ENCODE measurements at places on chromosomes 2 and 18. TPM values are rescaled to one million over a fixed set of nuclear protein-coding genes. Genes with fewer than 3 reads are reported as not detected.
A peak's percentile ranks its signal among the peaks of the same experiment; 100 is the strongest.

GRCh38 chr2:232689152-232689910 is 7.8 kb upstream of the GIGYF2 start:
- DNase-seq: no peak

The LRRTM1 gene
- total RNA-seq: 0.37 TPM

DNA sequence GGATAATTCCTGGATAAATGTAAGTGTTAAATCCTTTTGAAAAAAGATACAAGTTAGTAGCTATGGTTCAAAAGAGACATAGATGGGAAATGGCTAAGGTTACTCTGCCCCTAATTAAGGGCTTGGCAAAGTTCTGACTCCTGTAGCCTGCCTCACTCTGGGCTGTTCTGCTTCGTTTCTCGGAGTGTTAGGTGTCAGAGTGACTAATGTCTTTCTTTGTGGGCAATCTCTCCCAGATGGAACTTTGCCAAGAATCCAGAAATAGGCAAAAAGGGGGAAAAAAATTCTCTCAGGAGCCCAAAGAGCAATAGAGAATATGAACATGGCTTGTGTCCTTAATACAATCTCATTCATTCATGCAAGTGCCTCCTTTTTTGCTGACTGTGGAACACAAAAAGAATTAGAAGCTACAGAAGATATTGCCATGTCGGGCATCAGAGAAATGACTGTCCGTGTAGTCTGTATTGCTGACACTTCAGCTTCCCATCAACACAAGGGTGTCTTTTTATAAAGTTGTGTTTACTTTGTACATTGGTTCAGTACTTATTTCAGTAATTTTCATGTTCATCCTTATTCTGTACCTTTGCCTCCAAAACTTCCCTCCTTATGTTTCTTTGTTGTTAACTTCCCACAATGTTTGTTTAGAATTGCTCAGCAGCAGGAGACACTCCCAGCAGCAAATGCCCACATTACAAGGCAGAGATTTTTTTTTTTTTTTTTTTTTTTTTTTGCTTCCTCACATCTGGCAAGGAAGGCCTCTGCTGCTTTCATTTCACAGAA is 134.0 kb downstream of the FTCDNL1 start:
- DNase-seq: no peak

DNA sequence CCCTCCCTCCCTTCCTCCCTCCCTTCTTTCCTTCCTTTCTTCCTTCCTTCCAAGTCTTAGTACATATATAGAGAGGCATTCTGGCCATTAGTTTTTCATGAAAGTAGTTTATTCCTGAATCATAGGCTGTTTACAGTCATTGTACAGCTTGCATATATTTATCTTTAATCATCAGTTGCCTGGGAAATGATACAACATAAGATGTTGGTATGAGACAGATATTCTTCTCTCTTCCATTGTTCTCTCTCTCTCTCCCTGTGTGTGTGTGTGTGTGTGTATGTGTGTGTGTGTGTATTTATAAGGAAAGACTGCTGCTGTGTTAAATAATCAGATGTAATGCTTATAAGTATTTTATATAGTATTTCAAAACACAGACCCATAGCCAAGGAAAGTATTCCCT is 289.8 kb upstream of the UBE2E3 start:
- no peak for DNase-seq

GRCh38 chr2:24490181-24490689 is 819 bp upstream of the NCOA1 start:
- peak; percentile 43 for DNase-seq

DNA sequence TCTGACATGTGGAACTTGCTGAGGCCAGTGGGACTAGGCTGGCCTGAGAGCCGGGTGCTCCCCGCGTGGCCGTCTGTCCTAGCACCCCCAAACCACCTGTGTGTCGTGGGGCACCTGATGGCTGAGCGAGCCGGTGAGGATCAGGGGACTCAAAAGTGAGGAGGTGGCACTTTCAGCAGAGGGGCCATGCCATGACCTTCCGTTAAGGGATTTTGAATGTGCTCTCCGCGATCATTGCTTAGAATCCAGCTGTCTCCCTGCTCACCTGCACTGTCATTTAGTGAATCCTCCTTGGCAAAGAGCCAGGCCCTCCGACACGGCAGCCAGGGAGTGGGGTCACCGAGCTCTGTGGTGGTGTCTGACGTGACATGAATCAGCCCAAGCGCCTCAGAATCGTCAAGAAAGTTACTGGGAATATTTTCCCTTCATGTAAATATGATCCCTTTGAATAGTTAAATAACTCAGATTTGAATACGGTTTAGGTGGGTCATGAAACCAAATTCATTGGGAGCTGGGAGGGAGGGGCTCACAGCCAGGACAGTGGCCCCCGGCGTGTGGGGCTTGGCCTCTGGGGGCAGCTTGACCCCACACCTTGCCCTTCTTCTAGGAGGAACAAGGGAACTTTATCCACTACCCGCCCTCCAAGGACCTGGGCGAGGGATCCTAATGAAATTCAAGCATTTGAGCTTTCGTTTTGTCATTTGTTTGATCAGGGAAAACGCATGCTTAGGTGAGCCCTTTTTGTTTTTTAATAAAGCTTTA is 9.5 kb downstream of the NFATC1 start:
- DNase-seq: no peak

DNA sequence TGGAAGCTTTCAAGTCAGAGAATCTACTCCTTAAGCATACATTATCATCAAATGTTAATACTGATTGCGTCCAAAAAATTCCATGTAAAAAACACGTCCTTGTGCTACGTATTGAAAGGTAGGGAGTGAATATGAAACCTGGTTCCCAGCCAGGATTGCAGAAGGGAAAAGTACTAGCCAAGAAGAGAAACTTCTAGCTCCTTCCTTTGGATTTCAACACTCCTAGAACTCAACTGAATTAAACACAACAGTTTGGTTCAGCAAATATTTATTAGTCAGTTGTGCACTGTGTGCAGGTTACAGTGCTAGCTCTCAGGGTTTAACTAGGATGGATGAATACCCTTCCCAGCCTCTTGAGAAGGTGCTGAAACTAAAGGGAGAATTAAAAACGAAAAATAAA is 33.9 kb upstream of the FHL2 start:
- no peak for DNase-seq

The CHRNA1 gene
- not detected for total RNA-seq

DNA sequence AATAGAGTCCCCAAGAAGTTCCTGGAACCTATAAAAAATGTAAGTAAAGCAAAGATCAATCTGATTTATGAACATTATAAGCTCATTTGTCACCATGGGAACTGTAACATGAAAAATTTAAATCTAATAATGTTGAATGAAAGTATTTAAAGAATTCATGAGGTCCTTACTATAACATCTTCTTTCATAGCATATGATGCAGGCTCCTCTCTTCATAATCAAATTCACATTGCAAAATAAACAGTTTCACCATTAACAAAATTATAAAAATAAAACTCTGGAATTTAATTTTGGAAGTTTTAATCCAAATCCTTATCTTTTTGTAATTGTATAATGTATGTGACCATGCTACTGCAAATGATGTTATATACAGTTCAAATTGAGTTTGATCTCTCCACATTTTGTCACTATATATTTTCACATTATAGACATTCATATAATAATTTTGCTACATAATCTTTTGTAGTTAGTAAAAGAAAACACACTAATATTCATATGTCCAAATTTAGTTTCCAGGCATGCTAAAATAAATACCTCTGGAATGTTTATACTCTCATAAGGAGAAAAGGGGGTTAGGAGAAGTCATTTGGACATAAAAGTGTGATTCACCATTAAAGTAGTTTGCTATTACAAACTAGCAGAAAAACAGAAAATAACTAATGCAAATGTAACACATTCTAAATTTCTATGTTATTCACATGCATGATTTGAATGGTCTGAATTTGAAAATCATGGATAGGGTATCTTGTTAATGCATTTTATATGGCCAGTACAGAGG is 954.1 kb downstream of the DSC3 start:
- no peak for DNase-seq

- no peak for DNase-seq
These were observed 50.0 kb downstream of the TRPM8 start for GRCh38 chr2:233967164-233967563.

The MDH1B gene
- 2.0 TPM for total RNA-seq

DNA sequence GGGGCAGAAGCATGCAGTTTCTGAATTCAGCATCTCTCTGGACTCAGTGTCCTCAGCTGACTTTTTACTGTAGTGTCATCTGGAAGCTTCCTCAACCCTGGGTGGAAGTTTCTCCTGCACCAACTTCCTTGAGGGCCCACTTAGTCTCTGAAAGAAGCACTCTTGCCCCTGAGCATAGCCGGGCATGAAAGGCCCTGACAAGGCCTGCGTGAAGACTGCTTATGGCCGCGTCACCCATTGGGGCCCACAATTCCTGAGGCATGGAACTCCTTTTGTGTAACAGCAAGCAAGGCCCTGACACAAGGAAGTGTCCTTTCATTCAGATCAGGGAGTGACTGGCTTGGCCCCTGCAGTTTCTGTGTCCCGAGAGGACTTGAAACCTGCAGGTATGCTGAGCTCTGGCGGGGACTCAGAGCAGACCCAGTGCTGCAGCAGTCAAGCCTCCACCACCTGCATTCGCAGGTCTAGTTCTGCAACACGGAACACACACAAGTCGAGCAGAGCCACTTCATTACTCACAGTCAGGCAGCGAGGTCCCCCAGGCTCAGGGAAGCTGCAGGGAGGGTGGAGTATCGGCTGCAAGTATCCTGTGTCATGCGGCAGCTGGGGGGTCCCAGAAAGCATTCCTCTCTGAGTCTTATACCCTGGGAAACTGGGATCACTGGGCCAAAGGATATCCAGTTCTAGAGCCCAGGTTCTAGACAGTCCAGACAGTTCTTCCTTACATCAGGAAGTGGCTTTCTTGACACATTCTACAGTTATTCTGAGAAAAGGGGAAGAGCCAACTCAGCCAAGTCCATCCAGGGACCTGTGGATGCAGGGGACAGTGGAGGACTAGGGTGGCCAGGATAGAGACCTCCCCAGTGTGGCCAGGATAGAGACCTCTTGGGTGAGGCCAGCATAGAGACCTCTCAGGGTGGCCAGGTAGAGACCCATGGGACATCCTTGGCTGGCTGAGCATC is 35.6 kb upstream of the PRLH start:
- DNase-seq: no peak

GRCh38 chr2:61774351-61774750 is 79.5 kb downstream of the FAM161A start:
- no peak for DNase-seq

- no peak for DNase-seq
These were observed 20.9 kb downstream of the GREB1L start for GRCh38 chr18:21262979-21263378.

DNA sequence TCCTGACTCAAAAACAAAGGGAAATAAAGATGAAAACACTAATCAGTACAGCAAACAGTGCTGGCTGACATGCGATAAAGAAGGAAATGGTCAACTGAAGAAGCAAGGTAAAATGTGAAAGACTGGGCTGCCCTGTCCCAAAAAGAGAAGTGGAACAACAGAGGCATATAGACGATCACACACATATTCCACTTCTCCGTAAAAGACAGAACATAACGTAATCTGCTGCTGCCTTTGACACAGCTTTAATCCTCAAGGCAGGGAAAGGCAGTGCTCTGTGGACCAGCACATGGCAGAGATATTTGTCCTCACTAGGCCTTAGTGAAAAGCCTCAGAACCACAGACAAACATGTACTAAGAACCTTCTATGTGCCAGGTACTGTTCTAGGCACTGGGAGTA is 24.3 kb upstream of the REL start:
- no peak for DNase-seq

DNA sequence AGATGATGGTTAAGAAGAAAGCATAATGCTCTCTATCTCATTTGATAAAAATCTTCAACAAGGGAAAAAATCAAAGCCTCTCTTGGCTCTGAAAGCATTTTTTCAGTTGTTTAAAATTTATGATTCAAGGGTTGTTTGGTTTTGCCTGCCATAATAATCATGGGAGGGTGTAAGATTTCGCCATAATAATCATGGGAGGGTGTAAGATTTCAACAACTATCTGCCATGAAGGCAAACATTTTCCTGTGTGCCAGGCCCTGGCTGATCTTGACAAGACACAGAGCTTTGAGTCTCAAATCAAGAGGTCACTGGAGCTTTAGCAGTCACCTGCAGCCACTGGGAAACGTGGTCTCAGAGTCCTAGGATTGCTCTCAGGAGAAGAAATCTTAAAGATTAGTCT is 175.1 kb upstream of the PIEZO2 start:
- no peak for DNase-seq

DNA sequence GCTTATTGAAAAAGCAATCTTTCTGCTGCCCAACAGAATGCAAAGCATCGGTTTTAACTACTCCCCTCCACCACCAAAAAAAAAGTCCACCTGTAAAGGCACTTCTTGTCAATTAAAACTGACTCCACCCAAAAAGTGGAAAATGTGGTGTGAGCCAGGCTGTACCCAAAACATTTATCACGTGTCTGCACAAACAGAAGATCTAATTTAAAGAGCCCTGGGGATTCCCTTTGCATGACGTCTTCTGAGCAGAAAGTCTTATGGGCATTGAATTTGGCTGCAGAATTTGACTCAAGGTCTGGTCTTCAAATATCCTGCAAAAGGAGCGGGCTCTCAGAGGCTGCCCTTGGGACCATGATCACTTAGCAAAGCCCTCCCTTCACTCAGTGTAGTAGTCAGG is 358.3 kb upstream of the KLHL29 start:
- DNase-seq: no peak
